Mesothelial cell of epicardium (in vitro differentiated cells): ENCODE measurements at places on chromosomes 12 and 14. TPM values are rescaled to one million over a fixed set of nuclear protein-coding genes. Genes with fewer than 3 reads are reported as not detected.

VIPAS39 gene
- 25.8 to 29.7 TPM (median 27.8 TPM) in 3 replicates for total RNA-seq

BDKRB2 gene
- 10.1 to 11.5 TPM (median 11.3 TPM) in 3 replicates for total RNA-seq

MMP17 gene
- total RNA-seq, result 1.8 to 2.0 TPM (median 1.9 TPM) in 3 replicates

DNA sequence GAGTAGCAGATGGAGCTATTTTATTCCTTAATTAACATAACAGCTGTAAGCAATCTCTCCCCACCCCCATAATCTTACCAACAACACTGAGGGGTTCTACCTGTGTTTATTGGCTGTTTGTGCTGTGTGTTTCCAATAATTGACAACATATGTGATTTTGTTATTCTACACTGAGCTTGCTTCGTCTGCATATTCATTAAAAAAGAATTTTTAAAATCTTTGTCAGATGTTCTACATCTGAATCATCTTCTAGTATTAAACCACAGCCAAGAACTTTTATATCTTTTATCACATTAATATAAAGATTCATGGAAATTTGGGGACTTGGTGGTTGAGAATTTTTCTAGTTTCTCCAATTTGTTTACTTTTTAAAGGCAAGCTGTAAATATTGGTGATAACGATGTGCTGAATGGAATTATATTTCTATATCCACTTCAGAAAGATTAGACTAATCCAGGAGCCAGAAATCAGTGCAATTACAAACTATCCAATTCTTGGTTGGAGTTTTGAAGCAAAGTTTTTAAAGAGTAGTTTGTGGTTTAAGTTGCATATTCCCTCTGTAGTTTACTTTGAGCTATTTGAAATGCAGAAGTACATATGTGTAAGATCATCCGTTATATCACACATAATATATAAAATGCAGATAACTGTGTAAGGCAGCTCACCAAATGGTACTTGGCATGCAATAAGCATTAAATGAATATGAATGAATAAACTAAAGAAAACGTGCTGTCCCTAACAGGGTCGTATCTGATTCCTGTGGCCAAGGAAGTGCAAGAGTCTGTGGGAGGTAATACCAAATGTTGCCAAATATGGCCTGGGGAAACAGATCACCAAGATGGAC is 206.9 kb downstream of the PELI2 start:
- DNase-seq, result no peak

- no peak for DNase-seq
Observed at GRCh38 chr12:92911339-92911738, 17.8 kb downstream of the EEA1 start.

DNA sequence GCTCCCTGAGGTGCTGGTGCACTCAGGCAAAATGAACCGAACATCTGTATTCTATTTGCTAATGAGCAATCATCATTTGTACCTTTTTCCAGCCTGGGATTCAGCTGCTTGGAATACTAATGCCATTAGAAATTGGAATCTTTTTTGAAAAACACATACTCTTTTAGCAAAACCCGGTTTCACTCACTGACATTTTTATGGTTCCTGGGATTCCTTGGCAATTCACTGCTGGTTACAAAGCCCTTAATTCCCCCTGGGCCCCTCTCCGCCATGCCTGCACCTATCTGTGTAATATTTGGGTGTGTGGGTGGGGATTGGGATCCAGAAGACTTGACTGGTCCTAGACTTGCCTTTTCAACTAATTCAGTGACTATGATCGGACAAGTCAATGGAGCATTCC is 199.1 kb downstream of the FOXN3 start:
- DNase-seq, result no peak

DNA sequence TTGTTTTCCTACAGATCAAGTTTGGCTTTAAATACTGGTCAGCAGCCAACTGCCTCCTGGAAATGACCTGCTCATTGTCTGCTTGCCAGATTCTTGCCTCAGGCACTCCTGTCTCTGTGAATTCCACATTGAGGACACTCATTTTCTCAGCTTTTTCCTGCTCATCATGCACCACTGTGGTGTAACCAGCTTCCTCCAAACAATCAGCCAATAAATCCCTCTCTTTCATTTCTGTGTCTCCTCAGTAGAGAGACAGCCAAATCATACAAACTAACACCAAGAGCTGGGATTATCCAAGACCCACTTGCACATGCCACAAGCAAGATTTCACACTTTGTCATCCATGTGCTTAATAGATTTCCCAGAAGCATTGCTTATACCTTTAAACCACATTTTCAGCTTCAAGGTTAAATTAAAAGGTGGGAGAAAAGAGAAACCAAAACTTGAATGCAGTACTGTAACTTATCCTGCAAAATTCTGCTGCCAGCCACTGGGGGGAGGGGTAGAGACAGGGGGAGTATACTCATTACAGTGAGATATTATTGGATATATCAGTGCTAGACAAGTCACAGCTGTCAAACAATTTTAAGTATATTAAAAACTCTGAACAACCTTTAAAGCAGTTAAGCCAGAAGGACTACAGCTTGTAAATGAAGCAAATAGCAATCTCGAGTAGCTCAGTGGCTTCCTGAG is 105.0 kb downstream of the PPP2R5E start:
- peak; percentile 66 for DNase-seq

DNA sequence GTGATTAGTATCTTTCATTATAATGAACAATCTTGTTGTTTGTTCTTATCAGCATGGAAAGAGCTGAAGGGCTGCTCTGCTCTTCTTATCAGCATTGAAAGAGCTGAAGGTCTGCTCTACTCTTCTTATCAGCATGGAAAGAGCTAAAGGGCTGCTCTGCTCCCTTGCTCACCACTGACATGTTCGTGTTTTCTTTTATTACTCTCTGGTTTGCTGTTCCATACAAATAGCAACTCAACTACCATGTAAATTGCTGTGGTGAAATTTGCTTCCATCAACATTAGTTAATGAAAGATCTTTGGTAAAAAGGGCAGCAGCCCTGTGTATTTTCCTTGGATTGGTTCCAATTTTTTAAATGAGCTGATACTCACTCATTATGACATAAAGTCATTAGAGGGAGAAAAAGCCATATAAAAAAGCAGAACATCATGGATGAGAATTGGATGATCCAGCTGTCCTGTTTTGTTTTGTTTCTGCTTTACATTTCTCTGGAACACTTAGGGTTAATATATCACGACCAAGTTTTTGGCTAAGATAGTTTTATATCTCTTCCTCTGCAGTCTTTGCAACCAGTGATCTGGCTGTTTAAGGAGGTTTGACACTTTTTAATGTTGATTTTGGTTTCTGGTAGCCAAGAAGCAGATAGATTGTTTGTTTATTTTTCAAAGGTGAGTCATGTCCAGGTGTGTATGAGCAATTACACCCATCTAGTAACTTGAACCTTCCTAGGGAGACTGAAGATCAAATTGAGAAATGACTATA is 356.6 kb downstream of the CEP128 start:
- no peak for DNase-seq

DNA sequence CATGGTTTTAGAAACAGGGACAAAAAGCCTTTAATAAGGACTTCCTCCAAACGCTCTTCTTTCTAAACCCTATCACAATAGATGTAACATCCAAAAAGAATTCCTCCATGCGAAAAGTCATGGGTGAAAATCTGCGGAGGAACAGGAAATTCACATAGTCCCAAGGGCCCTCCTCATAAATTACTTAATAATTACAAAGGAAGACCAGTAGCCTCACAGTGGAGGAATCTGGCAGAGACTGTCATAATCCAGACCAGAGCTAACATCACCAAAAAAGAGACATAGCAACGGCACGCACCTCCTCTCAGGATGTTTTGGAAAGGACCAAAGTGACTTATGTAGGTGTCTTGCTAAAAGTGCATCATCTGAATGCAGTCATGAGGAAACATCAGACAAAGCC is 165.7 kb downstream of the ANO2 start:
- DNase-seq, result no peak

DNA sequence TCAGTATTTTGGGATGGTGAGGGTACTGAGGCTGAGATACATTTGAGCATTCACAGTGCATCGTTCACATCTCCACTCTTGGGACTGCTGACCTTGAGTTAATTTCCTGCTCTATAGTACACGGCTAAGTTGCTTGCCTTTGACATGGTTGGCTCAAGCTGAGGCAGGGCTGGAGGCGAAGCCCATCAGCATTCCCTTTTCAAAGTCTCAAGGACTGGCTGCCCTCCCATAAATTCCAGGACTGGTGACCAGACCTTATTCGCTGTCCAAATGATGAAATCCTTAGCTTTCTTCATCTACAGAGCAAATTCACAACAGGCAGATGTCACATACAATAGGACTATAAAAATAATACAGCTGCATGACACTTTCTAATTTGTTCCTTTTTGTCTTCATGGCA is 85.9 kb downstream of the SSPN start:
- no peak for DNase-seq

DNA sequence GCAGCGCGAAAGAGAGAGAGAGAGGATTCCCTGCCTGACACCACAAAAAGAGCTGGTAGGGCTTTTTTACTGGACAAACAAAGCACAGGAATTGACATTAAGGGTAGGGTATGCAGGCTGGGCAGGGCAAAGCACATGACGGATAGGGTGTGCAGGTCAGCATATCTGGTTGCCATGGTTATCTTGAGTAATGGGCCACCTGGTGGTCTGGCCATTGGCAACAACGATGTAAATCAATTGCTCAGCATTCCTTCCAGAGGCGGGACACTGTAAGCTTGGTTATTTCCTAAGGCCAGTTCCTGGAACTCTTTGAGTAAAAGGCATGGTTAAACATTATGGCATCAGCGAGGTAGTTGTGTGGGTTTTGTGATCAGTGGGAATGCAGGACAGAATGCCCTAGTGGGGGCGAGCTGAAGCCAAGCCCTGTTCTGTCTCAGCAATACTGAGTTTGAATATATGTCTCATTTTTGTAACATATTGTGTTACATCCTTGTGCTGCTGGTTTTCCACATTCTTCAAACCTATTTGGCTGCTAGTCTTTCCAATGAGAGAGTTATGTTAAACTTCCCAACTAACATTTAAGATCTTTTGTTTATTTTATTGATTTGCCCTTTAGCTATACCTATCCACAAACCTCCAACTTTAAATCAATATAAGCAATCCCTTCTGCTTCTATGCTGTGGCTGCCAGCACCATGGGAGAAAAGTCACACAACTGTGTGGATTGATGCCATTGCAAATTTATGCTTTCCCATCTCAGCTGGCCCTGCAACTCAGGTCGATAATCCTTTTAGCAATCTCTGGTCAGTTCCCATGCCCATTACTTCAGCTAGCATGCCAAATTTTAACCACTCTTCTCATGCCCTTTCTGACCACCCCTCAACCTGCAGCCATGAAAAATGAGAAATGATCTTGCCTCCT is 396.7 kb upstream of the PDE3A start:
- DNase-seq, result no peak

DNA sequence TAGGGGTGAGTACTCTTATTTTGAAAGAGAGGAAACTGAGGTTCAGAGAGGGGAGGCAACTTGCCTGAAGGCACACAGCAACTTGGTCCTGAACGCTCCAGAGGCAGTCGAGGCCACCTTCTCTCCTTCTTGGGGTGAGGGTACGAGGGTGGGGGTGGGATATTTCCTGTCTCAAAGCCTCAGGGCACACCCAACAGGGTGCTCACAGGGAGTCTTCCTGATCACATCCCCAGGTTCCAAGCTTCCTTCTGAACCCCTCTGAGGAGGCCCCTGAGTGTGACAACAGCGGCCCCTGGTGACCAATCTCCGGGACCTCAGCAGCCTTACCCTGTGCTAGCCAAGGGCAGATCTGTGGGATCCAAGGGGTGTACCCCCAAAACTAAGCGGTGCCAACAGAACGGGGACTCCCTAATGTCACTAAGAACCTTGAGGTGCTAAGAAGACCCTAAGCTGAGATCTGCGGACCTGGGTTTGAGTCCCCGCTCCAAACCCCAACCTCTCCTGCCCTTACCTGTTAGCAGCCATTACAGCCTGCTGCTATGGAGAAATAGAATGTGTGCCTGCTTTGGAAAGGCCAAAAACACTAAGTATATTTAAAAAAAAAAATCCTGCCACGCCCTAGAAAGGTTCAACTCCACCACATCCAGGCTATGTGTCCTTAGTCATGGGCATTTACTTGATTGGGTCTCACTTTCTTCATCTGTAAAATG is 57.9 kb downstream of the TRPV4 start:
- DNase-seq, result peak; percentile 84
